ENCODE measurements at places on chromosomes 1 and 21.

DNA sequence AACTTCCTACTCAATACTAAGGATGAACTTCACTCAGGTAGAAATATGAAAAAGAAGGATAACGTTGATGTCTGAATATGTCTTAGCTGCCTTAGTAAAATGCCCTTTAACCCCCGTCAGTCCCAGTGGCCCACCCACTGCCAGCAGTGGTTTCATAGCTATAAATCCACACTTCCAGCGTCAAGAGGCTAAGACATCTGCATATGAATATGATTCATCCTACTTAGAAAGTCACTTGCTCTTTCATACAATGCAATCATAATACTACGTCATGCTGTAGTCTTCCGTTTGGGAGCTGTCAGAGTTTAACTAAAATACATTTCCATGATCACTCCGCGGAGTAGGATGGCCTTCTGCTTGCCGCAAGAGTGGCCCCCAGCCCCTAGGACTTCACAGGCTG is 247.3 kb downstream of the SDCCAG8 start:
- DNase-seq: no peak

GRCh38 chr1:221567859-221568507 is 173.9 kb downstream of the DUSP10 start:
- peak; percentile 8 for DNase-seq

DNA sequence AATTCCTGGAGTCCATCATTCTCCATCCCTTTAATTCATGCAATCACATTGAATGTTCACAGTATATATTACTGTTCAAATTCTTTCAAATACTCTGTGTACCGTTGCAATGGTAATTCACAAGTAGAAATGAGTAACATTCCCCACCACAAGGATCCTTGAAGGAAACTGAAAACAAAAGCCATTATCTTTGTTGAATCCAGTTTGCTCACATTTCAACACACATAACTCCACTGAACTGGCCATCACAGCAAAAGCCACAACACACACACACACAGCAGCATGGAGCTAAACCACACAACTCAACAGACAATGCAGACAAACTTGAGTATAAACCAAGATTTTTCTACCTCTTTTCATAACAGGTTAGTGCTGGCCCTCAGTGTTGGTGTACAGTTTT is 188.3 kb upstream of the GREM2 start:
- no peak for DNase-seq

DNA sequence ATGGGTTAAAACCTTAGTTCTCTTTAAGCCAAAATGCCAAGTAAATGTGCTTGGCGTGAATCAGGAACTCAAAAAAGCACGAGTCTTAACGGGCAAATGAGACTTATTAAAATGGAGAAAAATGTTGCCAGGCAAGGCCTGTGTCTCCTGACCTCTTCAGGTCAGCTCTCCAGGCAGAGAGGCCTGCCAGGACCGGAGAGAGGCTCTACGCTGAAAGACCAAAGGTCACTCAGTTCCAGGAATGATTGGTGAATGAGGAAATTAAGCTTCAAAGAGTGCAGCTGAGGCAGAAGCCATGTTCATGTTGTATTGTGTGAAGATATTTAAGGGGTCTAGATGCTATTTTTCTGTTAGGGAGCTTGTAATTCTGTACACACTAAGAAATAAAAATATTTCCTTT is 66.6 kb downstream of the SPAG17 start:
- DNase-seq: no peak

- peak; percentile 22 for DNase-seq
These were observed 685 bp upstream of the VAMP4 start for GRCh38 chr1:171742577-171742922.

- DNase-seq: no peak
These were observed 52.8 kb downstream of the EDN2 start for GRCh38 chr1:41431490-41432350.

- DNase-seq: peak; percentile 52
These were observed 612.0 kb downstream of the MATN1 start for GRCh38 chr1:30111431-30111830.

DNA sequence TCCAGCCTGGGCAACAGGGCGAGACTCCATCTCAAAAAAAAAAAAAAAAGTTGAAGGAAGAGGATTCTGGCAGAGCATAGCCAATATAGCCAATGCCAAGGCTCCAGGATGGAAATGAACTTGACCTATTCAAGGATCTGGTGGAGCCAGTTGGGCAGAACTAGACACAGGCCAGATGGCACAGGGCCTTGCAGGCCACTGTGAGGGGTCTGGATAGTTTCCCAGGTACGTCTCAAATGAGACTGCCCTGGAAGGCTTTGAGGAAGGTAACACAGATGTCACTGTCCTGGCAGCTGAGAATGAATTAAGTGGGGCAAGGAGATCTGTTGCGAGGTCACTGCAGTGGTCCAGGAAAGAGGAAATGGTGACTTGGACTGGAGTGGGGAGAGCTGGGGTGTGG is 12.0 kb upstream of the ARHGEF19 start:
- no peak for DNase-seq

- no peak for DNase-seq
These were observed 195.2 kb downstream of the FCRL5 start for GRCh38 chr1:157357111-157357510.

DNA sequence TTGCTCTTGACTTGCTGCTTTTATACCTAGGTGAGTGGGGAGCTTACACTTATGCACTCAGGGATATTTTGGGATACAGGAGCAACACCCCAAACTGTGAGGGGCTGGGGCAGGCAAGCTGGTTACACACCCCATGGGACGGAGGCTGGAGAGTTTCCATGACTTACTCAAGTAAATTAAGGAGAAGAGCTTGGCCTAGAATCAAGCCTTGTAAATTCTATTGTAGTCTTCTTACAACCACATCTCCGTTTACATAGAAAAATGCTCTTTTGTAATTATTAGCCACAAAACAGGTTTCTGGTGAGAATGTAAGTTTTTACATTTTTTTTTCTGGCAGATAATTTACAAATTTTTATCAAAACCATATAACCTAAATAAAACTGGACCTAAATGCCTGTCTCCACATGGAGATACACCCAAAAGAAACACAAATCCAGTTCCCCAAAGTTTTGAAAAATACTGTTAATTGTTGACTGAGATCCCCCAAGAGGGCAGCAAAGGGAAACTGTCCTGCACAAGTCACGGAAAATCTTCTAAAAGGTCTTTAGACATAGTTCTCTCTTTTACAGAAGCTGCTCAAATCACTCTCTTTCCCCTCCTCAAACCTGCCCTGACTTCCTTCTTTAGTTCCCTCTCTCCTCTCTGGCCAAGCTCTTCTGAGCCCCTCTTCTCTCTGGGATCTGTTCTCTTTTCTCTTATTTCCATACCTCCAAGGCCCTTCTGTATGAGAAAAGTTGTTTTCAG is 134.0 kb downstream of the HIVEP3 start:
- DNase-seq: no peak

GRCh38 chr1:6001992-6002576 is 9.9 kb upstream of the NPHP4 start:
- no peak for DNase-seq

- DNase-seq: no peak
These were observed 107.4 kb upstream of the EDN2 start for GRCh38 chr1:41591891-41592290.

GRCh38 chr1:1048765-1049164 is 25.3 kb downstream of the RNF223 start:
- DNase-seq: no peak

GRCh38 chr1:173573596-173573995 is 29.3 kb downstream of the SLC9C2 start:
- no peak for DNase-seq

GRCh38 chr1:92094090-92094489 is 13.9 kb downstream of the BTBD8 start:
- no peak for DNase-seq

DNA sequence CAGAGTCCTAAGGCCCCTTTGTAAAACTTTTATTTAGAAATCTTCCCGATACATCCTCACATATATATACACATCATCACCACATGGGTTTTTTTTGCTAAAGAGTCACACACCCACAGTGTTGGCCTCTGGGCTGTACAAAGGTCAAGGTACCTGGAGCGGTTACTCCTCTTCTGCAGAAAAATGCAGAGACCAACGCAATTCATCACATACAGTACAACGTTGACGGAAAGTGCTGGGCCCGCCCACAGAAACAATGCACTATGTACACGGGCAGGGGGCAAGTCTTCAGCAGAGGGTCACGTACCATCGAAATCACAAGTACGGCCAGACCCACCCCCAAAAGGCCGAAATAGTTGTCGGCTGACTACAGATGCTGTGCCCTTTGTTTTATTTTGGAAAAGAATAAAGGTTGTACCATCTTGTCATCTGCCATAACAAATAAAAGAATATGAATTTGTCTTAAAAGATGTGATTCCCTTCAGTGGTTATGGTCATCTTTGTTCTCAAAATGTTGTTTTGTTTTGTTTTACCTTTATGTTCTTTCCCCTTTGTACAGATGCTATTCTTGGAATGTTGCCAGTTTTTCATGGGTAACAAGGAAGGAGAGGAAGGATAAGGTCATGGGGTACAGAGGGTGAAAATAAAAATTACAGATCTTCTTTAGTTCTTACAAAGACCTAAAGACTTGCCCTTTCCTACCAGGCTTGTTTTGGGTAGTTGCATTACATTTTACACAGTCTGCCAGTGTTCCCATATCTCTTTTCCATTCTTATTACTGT is 15.6 kb downstream of the TAL1 start:
- DNase-seq: no peak

DNA sequence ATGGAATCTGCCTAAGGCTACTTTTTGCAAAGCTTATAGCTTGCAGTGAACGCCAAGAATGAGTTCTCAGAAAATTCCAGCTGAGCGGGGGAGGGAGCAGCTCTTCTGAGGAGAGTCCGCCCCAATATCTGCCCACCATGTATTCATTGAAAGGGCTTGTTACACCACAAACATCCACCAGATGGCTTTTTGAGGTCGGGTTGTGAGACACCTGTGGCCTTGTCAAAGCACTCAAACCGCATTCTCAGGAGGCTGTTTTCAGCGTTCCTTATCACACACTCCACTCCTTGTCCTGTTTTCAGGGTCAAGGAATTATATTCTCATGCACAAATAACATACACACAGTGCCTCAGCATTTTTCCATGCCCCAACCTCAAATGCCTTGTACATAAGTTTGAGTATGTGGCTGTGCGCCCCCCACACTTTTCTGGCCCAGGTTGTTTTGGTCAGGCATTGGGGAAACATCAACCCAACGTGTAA is 3.9 kb upstream of the C4BPB start:
- DNase-seq: peak; percentile 75

DNA sequence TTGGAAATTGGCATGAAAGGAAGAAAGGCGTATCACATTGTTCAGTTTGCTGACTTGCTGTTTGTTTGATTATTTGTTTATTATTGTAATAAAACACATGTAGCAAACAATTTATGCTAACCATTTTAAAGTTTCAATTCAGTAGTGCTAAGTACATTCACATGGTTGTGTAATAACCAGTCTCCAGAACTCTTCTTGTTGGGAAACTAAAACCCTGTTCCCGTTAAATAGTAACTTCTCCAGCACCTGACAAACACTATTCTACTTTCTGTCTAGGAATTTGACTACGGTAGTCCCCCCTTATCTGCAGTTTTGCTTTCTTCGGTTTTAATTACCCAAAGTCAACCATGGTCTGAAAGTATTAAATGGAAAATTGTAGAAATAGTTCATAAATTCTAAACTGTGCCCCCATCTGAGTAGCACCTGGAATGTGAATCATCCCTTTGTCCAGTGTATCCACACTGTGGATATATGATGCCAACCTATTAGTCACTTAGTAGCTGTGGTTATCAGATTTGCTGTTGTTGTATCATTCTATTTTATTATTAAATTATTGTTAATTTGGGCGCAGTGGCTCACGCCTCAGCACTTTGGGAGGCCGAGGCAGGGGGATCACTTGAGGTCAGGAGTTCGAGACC is 5.5 kb downstream of the MORC3 start:
- DNase-seq: no peak

- DNase-seq: peak; percentile 17
These were observed 73.6 kb upstream of the LRRC8B start for GRCh38 chr1:89451011-89451410.

- no peak for DNase-seq
These were observed 5.3 kb upstream of the IBA57 start for GRCh38 chr1:228160201-228160761.

DNA sequence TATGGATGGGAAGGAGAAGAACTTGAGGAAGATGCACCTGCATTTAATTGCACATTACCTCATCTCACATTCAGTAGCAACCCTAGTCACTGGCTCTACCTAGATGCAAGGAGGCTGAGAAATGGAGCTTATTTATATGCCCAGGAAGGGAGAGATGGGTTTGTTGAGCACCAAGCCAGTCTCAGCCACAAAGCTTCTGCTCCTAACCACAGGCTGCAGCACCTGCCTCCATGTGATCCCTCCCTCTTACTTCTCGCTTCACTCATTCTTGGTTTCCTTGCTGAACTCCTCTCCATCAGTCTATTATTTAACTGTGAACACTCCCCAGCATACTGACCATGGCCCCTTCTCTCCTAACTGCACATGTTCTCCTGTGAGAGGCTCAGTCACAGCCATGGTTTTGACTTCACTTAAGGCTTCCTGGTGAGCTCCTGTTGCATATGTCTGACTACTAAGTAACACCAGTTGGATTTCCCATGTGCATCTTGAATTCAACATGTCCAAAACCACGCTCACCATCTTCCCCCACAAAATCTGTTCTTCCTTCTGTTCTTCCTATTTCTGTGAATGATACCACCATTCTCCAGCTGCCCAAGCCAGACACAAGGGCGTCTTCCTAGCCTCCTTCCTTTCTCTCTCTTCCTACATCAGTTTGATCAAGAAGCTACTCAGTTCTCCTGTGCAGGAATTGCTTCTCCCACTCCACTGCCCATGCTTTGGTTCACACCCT is 139.8 kb downstream of the AK5 start:
- DNase-seq: no peak

DNA sequence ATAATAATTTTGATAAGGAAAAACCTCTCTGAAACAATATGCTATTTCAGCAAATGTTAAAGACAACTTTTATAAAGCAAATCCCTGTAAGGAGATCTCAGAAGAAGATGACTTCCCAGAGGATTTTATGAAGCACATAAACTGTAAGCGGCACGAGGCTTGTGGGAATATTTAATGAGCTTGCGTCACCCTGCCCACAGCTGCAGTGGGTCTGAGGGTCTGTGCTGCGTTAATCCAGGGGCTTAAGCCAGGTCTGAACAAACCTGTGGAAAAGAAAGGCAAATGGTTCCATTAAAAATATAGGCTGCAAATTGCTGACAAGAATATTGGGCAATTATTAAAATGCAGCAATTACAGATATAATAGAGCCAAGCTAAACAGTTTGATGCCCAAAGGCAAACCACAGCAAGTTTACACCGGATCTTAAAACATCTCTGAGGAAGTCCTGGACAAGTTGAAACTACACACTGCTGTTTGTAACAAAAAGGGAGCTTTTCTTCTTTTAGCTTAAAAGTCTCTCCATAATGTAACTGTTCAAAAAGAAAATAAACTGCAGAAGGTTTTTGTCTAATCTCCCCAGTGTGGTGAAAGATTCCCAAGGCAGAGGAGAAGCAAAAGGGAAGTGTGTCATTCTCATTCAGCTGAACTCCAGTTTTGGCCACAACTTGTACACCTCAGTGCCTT is 21.8 kb downstream of the TGFBR3 start:
- peak; percentile 72 for DNase-seq

- no peak for DNase-seq
These were observed 25.8 kb downstream of the ARID4B start for GRCh38 chr1:235302143-235302542.

- DNase-seq: no peak
These were observed 2.1 kb downstream of the HMGN1 start for GRCh38 chr21:39346671-39347331.
